ENCODE measurements at places on chromosomes 2 and 18.

GRCh38 chr2:233815861-233816260, 37.7 kb downstream of the MROH2A start:
- no peaks in the 10 kb centered on the region for H3K4me1 ChIP-seq
- no peak overlapping the region for H3K27ac ChIP-seq
- H3K27me3 ChIP-seq, result peaks cover 48% of the 10 kb centered on the region
- no peaks in the 10 kb centered on the region for H3K36me3 ChIP-seq
- H3K4me3 ChIP-seq, result no peak overlapping the region
- no peak for DNase-seq

GRCh38 chr2:123597988-123598387, 427.1 kb upstream of the CNTNAP5 start:
- no peak overlapping the region for H3K27ac ChIP-seq
- H3K4me1 ChIP-seq, result no peaks in the 10 kb centered on the region
- H3K27me3 ChIP-seq, result no peaks in the 10 kb centered on the region

DNA sequence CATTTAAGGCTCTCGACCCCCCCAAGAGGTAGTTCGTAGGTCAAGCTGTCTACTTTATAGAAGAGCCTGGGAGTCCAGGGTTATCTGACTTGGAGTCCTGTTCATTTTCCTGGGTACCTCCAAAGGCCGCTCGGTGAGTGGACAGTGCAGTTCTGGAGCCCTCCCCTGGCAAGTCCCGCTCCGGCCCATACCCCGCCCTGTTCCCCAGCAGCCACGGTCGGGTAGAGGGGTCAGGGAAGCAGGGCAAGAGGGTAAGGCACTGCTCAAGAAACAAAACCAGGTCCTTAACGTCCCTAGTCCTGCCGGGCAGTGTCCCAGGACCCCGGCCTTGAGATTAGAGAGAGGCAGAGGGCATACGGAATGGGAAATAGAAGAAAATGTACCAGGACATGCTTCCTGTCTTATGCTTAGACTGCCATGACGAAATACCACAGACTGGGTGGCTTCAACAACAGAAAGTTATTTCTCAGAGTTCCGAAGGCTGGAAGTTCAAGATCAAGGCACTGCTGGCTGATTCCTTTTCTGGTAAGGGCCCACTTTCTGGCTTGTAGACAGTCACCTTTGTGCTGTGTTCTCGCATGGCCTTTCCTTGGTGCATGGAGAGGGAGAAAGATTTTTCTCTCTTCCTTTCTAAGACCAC, 5.4 kb upstream of the HPCAL1 start:
- H3K27me3 ChIP-seq, result no peaks in the 10 kb centered on the region
- no peak for DNase-seq
- H3K36me3 ChIP-seq, result no peaks in the 10 kb centered on the region
- H3K4me3 ChIP-seq, result no peak overlapping the region
- H3K4me1 ChIP-seq, result peaks cover 33% of the 10 kb centered on the region

- H3K27me3 ChIP-seq, result no peaks in the 10 kb centered on the region
- no peak overlapping the region for H3K4me3 ChIP-seq
- H3K4me1 ChIP-seq, result no peaks in the 10 kb centered on the region
- DNase-seq, result no peak
- H3K36me3 ChIP-seq, result no peaks in the 10 kb centered on the region
- H3K27ac ChIP-seq, result no peak overlapping the region
Observed at GRCh38 chr2:155651851-155652250, 680.7 kb downstream of the NR4A2 start.

Data from T-cell (primary cell).